H9 (cell line): ENCODE measurements at places on chromosomes 3 and 15.

- DNase-seq = no peak
These were observed 1.3 kb downstream of the CTNNB1 start for GRCh38 chr3:41200669-41201021.

- no peak for DNase-seq
These were observed 103.7 kb downstream of the NR2E3 start for GRCh38 chr15:71914092-71914491.

GRCh38 chr3:169999433-169999832 lies 32.8 kb downstream of the SEC62 start:
- no peak for DNase-seq

DNA sequence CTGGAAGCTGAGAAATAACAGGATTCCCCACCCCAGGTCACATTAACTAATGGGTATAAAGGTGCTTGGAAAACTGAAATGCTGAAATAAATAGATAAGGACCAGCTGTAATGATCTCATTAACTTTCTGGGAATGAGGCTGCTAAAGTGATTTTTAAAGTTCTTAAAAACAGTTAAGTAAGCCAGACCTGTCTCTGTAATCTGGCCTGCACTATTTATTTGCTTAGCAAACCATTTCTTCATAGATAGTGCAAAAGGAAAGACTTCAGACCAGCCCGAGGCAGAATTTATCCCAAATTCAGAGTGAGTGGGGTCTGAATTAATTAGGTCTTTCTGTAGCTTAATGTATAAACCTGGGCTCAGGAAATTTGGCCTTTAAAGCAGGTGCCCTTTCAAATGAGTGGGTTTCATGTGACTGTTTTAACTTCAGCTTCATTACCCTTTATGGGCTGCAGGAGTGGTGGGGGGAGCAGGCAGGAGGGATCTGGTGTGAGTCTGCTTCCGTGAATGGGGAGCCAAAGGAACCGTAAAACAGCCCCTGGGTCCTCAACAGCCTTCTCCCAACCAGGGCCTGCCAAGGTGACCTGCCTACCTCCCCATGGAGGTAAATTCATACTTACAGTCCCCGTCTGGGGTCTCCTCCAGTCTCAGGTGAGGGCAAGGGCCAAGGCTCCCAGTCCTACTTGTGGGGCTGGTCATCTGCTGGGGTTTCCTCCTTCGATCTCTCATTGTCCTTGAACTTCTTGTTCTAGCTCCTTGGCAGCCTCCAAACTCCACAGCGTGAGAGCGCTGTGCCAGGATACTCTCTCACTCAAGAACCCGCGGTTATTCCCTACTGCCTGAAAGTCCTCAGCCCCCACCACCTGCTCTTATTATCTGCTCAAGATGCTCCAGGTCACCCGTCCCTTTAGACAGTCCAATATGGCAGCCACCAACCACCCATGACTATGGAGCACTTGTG lies 31.2 kb downstream of the MAGEF1 start:
- no peak for DNase-seq

GRCh38 chr3:18840535-18841137 lies 307.7 kb upstream of the KCNH8 start:
- DNase-seq = no peak

DNA sequence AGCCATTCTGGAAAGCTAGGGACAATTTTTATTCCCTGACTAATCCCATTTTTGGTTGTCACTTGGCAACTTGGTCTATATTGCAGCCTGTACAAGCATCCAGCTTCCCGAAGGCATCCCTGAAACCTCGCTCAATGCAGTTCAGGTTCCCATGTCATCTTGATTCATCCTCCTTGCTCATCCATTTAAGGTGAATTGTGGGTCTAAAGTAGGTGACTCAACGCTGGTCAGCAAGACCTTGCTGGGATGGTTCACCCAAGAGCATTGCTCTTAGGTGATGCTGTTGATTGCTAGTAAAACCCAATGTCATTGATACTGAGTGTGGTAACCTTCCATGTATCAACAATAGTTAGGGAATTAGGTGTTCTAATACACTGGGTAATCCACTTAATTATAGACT lies 13.1 kb upstream of the RAB8B start:
- no peak for DNase-seq

DNA sequence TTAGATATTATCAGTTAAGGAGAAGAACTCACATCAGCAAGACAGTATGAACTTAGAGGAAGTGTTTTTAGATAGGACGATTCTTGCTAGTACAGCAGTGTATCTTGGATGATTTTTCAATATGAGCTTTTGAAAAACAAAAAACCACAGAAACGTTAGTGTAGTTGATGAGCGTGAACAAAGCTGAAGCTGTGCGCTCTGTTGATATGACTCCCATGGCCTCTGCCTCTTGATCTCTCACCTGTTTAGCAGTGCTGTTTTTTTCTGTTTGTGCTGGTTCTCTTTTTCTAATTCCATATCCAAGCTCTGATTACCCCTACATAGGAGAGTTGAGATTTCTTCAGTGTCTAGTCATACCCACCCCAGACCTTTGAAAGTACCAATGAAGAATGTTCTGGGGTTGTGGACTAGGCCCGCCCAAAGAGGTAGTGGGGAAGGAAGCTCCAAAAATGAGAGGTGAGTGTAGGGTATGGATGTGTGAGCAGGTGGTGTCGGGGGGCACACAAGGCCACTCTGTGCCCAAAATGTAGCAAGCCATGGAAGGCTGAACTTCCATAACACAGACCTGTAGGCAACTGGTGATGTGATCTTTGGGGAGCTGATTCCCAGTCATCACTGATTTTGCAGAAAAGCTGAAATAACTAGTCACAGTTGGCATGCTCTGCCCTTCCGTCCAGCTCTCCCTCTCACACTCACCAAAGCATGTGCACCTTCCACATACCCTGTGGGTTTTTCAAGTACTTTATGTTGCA lies 20.0 kb upstream of the CMTM7 start:
- no peak for DNase-seq

DNA sequence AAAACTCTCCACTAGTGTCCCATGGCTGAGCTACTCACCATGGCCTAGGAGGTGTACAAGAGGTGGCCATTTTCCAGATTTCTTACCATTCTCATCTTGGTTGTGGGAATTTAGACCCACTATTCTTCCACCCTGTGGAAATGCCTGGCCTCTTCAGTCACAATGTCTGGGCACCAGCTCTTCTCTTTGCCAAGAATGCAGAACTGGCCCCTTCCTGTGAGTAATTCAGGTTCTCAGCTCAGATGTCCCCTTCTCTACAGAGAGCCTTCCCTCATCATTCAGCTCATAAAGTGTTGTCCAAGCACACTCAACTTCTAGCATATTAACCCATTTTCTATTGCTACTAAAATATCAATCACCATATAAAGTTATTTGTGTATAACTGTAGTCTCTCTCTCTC lies 575.5 kb upstream of the KCNMB2 start:
- DNase-seq = no peak

GRCh38 chr3:197959500-197959890 lies 522 bp upstream of the LMLN start:
- DNase-seq = no peak

DNA sequence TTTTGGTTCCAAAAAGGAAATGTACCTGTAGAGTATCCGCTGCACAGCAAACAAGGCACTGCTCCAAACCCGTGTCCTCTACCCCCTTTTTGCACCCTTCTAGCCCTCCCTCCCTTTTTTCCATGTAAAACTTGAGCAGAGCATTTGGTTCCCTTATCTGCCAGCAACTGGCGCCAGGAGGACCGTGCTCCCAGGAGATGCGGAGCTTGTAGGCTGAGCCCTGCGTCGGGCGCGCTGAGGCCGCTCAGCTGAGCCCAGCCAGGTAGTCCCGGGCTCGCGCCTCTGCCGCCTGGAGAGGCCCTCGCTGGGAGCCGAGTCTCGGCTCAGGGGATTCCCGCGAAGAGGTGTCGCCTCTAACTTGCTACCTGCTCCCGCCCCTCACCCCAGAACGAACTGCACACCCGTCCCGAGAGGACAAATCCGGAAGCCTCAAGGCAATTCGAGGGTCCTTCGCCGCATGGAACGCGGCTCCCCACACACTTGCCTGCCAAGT lies 575 bp downstream of the TRPM7 start:
- DNase-seq = peak; percentile 65

GRCh38 chr3:48119505-48120193 lies 68.6 kb downstream of the CDC25A start:
- no peak for DNase-seq

DNA sequence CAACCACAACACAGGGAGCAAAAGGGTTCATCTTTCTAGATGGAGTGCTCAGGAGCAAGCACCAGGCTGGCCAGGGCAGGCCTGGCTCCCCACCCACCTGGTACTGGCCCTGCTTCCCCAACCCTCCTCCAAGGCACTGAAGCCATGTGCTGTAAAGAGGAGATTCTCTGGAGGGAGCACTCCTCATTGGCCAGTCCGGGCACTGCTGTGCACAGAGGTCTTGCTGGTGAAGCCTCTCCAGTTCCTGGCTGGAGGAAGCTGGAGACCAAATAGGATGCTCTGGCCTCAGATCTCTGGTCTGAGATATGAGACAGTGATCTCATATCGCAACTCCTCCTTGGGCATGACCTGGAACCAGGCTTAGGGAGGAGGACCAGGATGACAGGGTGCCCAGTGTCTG lies 7.7 kb upstream of the SEMA3F start:
- DNase-seq = no peak

- DNase-seq = no peak
These were observed 92.0 kb upstream of the RNU6-1 start for GRCh38 chr15:67931861-67932260.
